ENCODE measurements at places on chromosomes 2 and 18. TPM values are rescaled to one million over a fixed set of nuclear protein-coding genes. Genes with fewer than 3 reads are reported as not detected.
A peak's percentile ranks its signal among the peaks of the same experiment; 100 is the strongest.

DNA sequence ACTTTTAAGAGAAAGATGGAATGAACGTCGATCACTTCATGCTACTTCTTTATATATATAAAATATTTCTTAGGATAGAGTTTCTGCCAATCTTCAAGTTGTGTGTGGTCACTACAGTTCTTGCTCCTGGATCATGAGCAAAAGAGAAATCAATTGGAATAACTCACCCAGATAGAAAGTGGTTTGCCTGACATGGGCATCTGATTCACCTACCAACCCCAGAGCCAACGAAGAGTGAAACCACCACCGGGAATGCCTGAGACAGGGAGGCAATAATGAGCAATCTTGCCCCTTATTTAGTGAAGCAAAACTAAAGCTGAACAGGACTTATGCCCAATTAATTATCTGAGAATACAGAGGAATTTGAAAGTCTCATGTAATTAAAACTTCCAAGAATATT lies 250.2 kb upstream of the REG3G start:
- DNase-seq = no peak

DNA sequence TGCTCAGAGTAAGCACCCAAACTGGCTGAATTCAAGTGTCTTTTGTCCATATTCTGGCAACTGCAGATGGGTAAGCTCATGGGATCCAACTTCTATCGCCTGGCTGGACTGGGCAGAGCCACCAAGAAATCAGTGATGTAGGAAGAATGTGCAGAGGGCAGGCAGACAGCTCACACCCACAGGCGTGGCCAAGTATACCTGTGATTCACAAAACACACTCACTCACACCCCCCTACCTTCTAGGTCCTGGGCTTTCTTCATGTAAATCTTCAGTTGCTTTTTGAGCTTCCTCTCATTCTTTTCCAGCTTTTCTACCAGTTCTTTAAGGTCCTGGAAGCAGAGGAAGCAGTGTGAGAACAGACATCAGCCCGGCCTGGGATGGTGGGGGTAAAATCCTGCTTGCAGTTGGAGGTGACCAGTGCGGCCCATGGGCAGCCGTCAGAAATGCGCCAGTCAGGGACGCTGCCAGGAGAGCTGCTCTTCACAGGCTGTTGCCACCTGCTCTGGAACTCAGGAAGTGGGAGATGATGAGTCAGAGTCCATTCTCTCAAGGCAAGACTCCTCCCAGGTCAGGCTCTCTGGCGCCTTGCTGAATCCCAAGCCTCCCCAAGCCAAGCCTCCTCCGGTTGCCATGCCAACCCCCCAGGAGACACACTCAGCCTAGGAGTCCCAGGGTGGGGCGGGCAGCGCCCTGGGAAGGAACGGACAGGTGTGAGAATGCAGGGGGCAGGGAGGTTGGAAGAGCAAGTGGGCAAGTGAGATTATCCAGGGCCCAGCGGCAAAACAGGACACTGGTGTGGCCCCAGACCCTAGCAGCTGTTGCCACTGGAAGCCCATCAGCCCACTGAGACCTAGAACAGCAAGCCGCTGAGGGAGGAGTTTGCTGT lies 36.2 kb upstream of the ACAA2 start:
- peak; percentile 14 for DNase-seq

GRCh38 chr2:44362207-44363015 lies 664 bp downstream of the CAMKMT start:
- peak; percentile 47 for DNase-seq

DNA sequence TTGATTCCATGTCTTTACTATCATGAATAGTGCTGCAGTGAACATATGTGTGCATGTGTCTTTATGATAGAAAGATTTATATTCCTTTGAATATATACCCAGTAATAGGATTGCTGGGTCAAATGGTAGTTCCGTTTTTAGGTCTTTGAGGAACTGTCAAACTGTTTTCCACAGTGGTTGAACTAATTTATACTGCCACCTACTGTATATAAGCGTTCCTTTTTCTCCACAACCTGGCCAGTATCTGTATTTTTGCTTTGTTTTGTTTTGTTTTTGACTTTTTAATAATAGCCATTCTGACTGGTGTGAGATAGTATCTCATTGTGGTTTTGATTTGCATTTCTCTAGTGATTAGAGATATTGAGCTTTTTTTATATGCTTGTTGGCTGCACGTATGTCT lies 641.6 kb downstream of the SUCLG1 start:
- peak; percentile 55 for DNase-seq

GRCh38 chr2:195162194-195162593 lies 494.8 kb upstream of the SLC39A10 start:
- no peak for DNase-seq

DNA sequence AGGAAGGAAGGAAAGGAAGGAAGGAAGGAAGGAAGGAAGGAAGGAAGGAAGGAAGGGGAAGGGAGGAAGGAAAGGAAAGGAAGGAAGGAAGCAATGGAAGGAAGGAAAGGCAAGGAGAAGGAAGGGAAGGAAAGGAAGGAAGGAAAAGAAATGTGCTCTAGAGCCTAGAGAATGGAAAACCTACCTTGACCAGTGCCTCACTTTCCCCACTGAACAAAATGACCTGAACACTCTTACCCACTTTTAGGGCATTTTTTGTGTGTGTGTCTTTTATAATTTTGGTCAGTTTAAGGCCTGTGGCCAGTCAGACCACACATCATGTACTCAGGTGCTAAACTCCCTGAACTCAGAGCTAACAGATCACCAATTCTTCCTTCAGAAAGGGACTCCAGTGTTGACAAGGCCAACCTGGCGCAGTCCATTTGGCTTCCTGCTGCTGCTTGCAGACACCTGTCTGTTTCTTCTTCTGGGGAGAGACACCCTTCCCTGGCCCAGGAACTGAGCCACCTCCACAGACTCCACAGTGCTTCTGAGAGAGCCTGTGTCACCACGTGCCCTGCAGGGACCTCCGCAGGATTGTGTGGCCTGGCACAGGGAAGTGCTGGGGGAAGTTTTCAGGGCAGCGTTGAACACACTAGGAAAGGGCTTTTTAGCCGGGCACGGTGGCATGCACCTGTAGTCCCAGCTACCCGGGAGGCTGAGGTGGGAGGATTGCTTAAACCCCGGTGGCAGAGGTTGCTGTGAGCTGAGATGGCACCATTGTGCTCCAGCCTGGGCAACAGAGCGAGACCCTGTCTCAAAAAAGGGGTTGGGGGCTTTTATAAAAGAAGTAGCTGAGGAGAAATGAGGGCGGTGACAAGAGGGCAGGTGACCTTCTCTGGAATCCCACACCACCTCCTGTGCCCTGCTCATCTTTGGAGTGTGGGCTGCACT lies 57.2 kb downstream of the DDX1 start:
- DNase-seq = no peak

Gene RALB
- 31.5 TPM for total RNA-seq

Gene BCL11A
- 3.1 TPM for total RNA-seq

Gene GPD2
- 103 TPM for total RNA-seq

Gene SMYD1
- 0.77 TPM for total RNA-seq
